Fibroblast of the aortic adventitia (primary cell): ENCODE measurements at places on chromosomes 2 and 18. TPM values are rescaled to one million over a fixed set of nuclear protein-coding genes. Genes with fewer than 3 reads are reported as not detected.

Gene WDR7
- 24.0 and 26.7 TPM in 2 replicates for total RNA-seq

Gene NEU2
- total RNA-seq, result not detected in 2 replicates

Gene ARID5A
- 7.8 and 8.3 TPM in 2 replicates for total RNA-seq

Gene TTC27
- 11.2 and 30.0 TPM in 2 replicates for total RNA-seq

Gene KHK
- 1.7 and 2.3 TPM in 2 replicates for total RNA-seq

Gene EFR3B
- total RNA-seq, result 0.99 and 1.1 TPM in 2 replicates

Gene C2orf81
- total RNA-seq, result 1.9 and 2.8 TPM in 2 replicates

Gene ALLC
- not detected in 2 replicates for total RNA-seq

Gene LAPTM4A
- total RNA-seq, result 90.2 and 251 TPM in 2 replicates

Gene POLE4
- 27.4 and 44.3 TPM in 2 replicates for total RNA-seq

Gene MROH2A
- total RNA-seq, result under 0.01 TPM in 1 of 2 replicates, not detected in the other

Gene UGT1A8
- 0.09 TPM in 1 of 2 replicates, not detected in the other for total RNA-seq

Gene NPPC
- not detected in 2 replicates for total RNA-seq

Gene WIPF1
- total RNA-seq, result 20.5 and 24.6 TPM in 2 replicates

Gene NAT8
- not detected in 2 replicates for total RNA-seq

Gene DYSF
- 0.18 and 1.2 TPM in 2 replicates for total RNA-seq

Gene HOXD13
- not detected in 2 replicates for total RNA-seq
